ENCODE measurements at places on chromosomes 7 and 10. TPM values are rescaled to one million over a fixed set of nuclear protein-coding genes. Genes with fewer than 3 reads are reported as not detected.

Gene FAM180A
- not detected for total RNA-seq

Gene PTN
- not detected for total RNA-seq

Gene VGF
- total RNA-seq, result 0.66 TPM

Gene NRCAM
- total RNA-seq, result 0.35 TPM

Gene EVX1
- total RNA-seq, result not detected

Gene OR13A1
- not detected for total RNA-seq

Data from activated CD8-positive, alpha-beta memory T cell treated with anti-CD3 and anti-CD28 coated beads, Interleukin-2, amount 10 ng/mL, durations not matched to agents 7 days and 5 days (primary cell).